ENCODE measurements at places on chromosomes 5 and 9.

GRCh38 chr5:54727874-54728587 is 210.5 kb downstream of the SNX18 start:
- no peak for DNase-seq

- DNase-seq: no peak
Observed at GRCh38 chr5:91141642-91142041, 241.5 kb downstream of the ARRDC3 start.

GRCh38 chr9:127982912-127983311 is 2.1 kb upstream of the EEIG1 start:
- DNase-seq: no peak

DNA sequence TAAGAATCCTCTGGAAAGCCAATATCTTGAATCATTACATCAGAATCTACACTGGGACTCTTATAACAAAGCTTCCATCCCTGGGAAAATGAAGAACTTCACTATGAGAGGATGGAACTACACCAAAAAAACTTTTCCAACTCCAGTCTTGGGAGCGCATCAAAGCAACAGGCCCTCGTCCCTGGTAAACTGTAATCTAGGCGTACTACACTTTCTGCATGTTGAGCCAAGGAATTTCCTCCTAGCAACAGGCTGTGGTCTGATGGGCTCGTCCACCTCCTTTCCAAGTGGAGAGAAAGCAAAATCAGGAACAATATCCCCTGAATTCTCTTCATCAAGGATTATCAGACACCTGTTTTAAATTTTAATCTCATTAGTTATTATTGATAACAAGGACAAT is 94.1 kb downstream of the NFIB start:
- DNase-seq: no peak

DNA sequence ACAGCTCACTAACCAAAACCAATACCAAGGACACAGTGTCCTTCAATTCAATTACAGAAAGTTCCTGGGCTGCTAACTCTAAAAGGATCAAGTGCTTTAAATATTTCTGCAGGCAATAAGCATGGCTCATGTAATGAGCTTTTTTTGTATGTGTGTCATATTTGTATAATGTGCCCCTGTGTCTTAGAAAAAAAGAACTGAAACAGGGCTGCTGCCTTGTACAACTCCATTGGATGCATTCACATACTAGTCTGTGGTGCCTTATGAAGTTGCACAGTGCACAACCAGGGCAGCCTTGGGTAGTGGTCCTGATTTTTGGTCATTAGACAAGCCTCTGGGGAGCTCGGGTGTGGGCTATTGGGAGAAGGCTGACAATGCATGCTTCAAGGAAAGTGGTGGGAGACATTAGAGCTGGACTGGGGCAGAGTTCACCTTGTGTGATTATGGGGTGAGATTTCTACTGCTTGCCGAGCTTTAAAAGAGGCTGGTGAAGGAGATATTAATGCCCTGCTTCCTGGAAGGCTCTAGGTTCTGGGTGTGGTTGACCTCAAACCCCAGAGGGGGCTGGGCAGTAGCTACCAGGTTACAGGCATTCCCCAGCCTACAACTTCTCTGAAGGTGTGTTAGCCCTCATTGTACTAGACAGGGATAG is 3.6 kb upstream of the CPEB4 start:
- DNase-seq: peak; percentile 89

Measured in T-helper 2 cell (primary cell).